ENCODE measurements at places on chromosomes 3 and 15.

DNA sequence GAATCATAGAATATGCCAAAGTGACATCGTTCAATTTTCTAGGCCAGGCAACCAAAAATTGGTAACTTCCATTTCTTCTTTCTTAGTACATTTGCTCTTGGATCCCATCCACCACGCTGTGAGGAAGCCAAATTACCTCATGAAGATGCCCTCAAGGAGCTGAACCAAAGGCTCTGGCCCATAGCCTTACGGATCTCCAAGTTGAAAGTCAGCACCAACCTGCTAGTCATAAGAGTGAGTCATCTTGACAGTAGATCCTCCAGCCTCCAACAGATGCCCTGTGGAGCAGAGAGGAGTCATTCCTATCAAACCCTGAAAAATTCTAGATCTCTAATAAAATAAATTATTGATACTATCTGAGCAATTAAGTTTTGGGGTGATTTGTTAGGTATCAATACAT lies 322.5 kb upstream of the COL8A1 start:
- DNase-seq = peak; percentile 77

DNA sequence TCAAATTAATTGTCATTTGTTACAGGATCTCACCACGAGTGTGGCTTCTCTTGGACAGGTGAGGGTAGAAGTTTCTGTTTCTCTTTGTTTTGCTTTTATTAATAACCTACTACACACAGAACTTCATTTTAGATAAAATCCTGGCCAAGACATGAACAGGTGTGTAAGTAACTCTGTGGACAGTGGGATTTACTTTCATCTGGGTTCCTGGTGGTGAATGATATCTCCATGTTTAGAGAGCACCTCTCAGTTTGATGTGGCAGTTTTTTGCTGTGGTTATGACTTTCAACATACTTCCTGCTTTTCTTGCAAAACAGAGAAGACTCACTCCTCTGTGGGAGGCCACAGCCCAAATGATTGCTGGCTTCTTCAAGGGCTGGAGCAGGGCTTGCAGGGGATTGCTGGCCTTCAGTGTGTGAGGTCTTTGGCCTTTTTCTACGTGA lies 71.1 kb upstream of the XCR1 start:
- peak; percentile 54 for DNase-seq

GRCh38 chr3:186971578-186971977 lies 41.3 kb downstream of the ST6GAL1 start:
- no peak for DNase-seq

GRCh38 chr3:177451301-177451750 lies 254.0 kb upstream of the TBL1XR1 start:
- no peak for DNase-seq

DNA sequence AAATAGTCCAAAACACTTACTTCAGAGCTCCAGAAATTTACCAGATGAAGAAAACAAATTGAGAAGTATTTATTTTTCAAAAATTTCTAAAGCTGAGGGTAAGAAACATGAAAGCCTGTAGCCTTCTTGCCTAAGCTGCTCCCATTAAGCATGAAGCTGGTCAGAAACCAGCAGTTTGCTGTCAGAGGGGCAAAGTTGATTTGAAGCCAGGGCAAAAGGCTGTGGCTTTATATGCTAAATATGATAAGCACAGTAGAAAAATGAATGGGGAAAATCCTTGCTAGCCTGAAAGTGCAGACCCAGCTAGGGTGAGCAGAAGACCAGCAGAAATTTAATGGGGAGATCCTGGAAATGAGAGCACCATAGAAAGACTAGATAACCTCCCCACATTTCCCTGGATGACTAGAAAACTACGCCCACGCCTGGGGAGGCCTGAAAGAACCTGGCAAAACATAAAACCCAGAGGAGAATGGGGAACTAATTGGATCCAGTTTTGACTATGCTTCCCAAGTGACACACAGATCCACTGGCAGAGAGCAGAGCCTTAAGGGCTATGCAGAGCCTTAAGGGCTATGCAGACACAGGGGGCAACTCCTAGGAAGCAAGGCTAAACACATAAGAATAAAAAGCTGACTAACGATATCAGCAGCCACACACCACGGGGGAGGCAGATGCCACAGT lies 43.0 kb upstream of the HEG1 start:
- no peak for DNase-seq

DNA sequence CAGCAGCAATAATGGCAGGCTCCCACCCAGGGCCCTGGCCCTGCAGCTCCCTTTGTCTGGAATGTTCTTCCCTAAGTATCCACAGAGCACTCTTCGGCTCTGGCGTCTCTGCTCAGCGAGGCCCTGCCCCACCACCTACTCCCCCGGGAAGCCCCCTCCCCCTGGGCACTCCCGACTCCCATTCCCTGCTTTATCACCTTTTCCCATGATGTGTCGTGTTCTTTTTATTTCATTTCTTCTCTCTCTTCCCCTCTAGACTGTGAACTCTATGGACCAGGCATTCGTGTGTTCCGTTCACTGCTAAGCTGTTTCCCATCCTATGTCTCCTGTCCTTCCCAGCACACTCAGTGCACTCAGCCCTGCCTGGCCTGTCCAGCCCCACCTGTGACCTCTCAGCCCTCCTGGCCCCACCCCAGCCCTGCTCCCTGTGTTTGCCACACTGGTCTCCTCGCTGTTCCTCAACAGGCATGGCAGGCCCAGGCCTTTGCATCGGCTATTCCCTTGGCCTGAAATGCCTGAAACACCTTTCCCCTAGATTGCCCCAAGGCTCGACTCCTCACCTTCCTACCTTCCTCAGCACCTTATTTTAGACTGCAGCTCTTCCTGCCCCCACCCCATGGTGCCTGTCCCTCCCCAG lies 107.4 kb downstream of the TPRA1 start:
- no peak for DNase-seq

DNA sequence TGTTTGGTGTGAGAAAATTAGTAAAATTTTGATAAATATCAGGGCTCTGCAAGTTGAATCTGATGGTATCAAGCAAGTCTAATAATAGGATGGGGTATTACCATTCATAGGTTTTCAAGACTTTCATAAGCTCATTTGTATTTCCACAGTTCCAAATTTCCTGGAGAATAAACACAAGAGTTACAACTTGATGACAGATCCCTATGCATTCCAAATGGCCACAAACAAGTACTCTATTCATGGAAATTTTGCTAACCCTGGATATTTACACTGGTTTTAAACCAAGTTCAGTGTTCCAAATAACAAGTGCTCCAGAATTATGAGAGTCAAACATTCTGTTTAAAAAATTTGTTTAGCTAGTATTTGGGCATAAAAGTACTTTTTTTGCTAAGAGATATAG lies 75.0 kb upstream of the CNTN6 start:
- DNase-seq = no peak

DNA sequence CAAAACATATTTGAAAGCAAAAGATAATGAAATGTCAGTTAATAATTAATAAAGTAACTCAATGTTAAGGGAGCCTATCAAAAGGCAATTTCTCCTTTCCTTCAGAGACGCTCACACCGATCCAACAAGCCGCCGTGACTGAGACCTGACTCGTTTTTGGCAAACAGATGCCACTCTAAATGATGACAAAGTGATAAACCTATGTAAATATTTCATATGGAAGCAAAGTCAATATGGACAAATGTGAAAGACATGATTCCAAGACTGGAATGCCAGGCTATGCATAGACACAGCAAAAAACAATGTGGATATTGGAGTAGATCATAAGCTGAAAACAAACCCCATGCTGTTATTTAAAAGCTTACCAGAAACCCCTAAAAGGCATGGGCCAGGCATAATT lies 137.2 kb upstream of the SUCLG2 start:
- DNase-seq = no peak

DNA sequence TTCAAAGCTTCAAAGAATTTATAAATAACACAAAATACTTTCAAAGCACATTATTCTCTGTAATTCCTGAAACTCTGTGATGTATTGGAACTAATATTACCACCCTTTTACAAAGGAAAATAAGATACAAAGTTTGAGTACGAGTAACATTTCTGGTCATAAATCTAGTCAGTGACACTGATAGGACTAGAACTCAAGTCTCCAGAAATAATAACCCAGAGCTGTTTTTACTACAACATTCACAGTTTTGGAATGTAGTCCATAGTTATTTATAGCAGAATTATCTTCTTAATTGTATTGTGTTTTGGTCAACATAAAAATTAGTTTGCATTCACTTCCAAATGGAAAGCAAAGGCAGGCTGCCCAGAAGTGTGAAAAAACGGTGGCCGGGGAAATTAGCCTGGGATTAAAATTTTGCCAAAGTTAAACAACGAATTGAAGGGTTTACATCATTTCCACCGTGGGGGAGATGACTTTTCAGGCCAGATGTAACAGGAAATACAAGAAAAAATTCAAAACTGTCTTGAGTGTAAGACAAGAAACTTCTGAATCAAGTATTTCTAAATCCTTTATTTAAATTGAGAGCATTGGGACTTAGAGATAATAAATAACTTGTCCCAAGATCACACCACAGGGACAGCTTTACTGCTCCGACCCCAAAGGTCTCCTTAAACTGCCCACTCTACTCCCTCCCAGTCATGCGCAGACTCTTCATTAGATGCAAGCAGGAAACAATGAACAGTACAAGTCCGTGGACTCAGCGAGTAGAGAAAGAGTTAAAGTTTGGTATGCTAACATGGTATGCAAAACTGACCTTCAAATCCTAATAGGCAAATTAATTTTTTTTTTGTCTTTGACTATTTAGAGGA lies 74.3 kb upstream of the VGLL4 start:
- DNase-seq = peak; percentile 41

DNA sequence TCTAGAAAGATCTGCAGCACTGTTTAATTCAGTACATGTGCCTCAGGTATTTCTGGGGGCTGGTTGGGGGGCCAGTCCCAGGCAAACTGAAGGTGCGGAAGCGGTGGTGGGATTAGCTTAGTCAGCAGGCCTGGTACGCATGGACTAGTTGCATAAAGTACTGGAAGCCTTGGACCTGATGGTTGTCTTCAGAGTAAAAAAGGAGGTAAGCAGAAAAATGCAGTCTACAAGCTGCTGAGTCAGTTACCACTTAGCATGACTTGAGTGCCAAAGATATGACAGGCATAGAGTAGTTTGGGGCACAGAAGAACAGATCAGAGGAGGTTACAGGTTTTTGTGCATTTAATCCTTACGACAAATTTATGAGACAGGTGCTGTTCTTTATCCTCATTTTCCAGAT lies 19.9 kb upstream of the GOLGA8J start:
- no peak for DNase-seq

DNA sequence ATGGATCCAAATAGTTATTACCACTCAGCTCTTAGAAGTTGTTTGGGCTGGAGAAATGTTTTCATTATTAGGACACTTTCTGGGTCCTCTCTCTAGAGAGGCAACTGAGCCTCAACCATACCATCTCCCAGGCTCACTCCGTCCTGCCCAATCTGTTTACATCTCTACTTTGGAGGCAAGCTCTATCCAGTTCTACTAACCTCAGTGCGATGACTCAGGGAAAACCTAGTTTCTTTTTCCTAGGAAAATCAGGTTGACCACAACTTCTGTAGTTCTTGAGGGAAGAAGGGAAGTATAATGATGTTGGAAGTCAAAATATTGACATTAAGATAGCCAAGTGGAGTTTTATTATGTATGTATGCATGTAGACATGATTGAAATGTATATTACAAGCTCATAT lies 40.4 kb downstream of the LPP start:
- peak; percentile 40 for DNase-seq

- DNase-seq = no peak
Measured at GRCh38 chr3:194333981-194334320, 17.2 kb downstream of the CPN2 start.

Data from epithelial cell of esophagus (primary cell).